Neural progenitor cell (in vitro differentiated cells): ENCODE measurements at places on chromosomes 2 and 18. TPM values are rescaled to one million over a fixed set of nuclear protein-coding genes. Genes with fewer than 3 reads are reported as not detected.

DNA sequence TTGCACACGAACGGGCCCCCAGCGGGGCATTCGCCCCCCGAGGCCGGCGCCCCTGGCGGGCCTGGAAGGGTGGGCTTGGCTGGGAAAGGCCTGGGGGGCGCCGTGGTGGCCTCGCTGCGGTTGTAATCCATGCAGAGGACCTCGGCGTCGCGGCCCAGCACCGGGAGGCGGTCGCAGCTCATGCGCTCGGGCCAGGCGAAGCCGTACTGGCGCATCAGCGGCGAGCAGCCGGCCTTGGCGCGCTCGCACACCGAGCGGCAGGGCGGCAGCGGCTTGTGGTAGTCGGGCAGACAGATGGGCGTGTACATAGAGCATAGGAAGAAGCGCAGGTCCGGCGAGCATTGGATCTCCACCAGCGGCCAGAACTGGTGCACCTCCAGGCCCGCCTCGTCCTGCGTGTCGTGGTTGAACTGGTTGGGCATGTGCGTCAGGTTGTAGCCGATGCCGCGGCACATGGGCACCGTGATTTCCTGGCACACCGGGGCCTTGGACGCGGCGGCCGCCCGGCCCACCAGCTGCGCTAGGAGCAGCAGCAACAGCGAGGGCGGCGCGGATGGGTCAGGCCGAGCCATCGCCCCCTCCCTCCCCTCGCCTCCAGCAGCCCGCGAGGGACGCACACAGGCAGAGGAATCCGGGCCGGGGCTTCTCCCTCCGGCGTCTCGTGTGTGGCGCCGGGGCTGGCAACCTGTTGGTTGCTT lies 1.4 kb downstream of the FZD5 start:
- H3K36me3 ChIP-seq = peaks cover 22% of the 10 kb centered on the region
- H3K27ac ChIP-seq = peak overlapping the region; percentile 95
- peak; percentile 76 for DNase-seq
- H3K4me3 ChIP-seq = peak overlapping the region; percentile 100

Gene BMPR2
- total RNA-seq = 9.8 and 11.8 TPM in 2 replicates

Gene CENPA
- total RNA-seq = 42.8 and 55.0 TPM in 2 replicates

- H3K27ac ChIP-seq = no peak overlapping the region
- DNase-seq = no peak
- no peaks in the 10 kb centered on the region for H3K36me3 ChIP-seq
- no peaks in the 10 kb centered on the region for H3K4me1 ChIP-seq
- no peaks in the 10 kb centered on the region for H3K27me3 ChIP-seq
- no peak overlapping the region for H3K4me3 ChIP-seq
Observed at GRCh38 chr18:79013869-79014268, 34.3 kb downstream of the SALL3 start.

DNA sequence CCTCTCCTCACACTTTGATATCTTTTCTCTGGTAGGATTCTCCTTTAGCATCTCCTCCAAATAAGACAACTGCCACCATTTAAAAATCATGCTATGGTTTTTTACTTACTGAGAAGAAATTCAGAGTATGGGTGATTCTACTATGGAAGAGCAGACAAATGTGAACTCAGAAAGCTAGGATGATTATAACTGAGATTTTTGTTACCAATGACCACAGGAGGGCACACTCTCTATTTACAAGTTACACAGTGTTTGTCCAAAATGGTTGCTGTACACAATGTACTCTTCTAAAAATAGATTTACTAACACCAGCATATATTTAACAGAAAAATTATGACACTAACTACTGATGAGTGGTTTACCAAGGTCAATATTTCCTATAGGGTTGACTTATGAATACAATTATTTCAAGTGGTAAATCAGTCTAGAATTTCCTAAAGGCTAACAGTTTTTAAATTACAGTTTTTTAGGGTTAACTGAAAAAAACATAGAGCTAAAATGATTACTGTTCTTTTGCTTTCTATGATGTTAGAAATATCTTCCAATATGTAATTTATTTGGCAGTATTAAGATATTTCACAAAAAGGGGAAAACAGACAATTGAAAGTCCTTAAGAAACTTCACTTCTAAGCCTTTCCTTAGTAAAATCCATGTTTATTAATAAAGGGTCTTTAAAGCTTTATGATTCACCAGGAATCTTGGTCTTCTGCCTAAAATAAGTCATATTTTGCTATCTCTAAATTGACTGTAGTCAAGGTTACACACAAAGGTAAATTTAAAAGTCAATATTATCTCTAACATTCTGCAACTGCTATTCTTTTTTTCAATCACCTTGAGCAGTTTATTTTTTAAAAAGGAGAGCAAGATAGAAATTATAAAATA lies 57.2 kb downstream of the MAP4K3 start:
- peaks cover 7% of the 10 kb centered on the region for H3K36me3 ChIP-seq
- DNase-seq = peak; percentile 43
- H3K27me3 ChIP-seq = no peaks in the 10 kb centered on the region
- H3K27ac ChIP-seq = no peak overlapping the region
- no peak overlapping the region for H3K4me3 ChIP-seq
- peaks cover 8% of the 10 kb centered on the region for H3K4me1 ChIP-seq

Gene DPP4
- total RNA-seq = 0.12 and 0.49 TPM in 2 replicates

Gene L3MBTL4
- 0.31 and 0.34 TPM in 2 replicates for total RNA-seq

GRCh38 chr2:74908748-74909444 lies 49.5 kb upstream of the POLE4 start:
- no peak overlapping the region for H3K4me3 ChIP-seq
- H3K36me3 ChIP-seq = no peaks in the 10 kb centered on the region
- H3K27ac ChIP-seq = no peak overlapping the region
- peak; percentile 50 for DNase-seq

DNA sequence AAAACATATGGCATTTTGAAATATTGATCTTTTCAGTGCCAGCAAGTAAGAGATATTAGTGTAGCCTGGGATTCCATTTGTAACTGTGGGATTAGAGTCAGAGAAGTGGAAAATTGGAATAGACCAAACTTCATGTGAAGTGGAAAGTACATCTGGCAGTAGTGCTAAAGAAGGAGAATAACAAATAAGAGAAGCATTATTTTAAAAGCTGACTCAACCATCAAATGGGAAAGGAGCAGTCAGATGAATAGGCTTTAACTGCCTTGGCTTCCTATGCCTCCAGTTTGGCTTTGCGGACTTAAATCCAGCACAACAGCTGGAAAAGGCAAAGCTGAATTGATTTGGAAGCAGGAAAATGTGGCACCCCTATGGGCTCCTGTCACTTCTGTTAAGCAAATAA lies 623.1 kb downstream of the TSN start:
- H3K4me3 ChIP-seq = no peak overlapping the region
- H3K4me1 ChIP-seq = no peaks in the 10 kb centered on the region
- H3K27me3 ChIP-seq = no peaks in the 10 kb centered on the region
- no peak overlapping the region for H3K27ac ChIP-seq
- DNase-seq = peak; percentile 5
